NCI-H460 (cell line): ENCODE measurements at places on chromosomes 1 and 21. TPM values are rescaled to one million over a fixed set of nuclear protein-coding genes. Genes with fewer than 3 reads are reported as not detected.

GRCh38 chr1:234611225-234611846 is 1.4 kb upstream of the IRF2BP2 start:
- peak; percentile 96 for DNase-seq

DNA sequence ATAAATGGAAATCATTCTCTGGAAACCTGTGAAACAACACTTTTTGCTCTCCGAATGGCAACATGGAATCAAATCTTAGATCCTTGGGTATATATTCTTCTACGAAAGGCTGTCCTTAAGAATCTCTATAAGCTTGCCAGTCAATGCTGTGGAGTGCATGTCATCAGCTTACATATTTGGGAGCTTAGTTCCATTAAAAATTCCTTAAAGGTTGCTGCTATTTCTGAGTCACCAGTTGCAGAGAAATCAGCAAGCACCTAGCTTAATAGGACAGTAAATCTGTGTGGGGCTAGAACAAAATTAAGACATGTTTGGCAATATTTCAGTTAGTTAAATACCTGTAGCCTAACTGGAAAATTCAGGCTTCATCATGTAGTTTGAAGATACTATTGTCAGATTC is 45.7 kb downstream of the PTGFR start:
- DNase-seq = no peak

DNA sequence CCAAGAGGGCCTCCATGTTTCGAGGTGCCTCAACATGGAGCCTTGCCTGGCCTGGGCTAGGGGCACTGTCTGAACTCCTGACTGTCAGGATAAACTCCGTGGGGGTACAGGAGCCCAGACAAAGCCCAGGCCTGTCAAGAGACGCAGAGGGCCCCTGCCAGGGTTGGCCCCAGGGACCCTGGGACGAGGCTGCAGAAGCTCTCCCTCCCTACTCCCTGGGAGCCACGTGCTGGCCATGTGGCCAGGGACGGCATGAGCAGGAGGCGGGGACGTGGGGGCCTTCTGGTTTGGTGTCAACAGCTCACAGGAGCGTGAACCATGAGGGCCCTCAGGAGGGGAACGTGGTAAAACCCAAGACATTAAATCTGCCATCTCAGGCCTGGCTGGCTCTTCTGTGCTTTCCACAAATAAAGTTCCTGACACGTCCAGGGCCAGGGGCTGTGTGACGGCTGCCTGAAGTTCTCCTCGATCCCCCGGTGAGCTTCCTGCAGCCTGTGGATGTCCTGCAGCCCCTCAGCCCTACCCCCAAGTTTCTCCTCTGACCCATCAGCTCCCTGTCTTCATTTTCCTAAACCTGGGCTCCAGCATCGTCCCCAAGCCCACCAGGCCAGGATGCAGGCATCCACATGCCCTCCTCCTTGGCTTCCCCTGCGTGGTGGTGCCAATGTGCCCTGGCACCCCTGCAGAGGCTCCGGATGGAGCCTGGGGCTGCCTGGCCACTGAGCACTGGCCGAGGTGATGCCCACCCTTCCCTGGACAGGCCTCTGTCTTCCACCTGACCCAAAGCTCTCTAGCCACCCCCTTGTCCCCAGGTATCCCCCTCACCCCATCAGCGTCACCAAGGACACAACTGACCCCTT is 12.8 kb upstream of the LRRC3 start:
- DNase-seq = no peak

BNIPL gene
- 0.43 and 1.3 TPM in 2 replicates for total RNA-seq

LCE2C gene
- total RNA-seq = not detected in 2 replicates

NES gene
- total RNA-seq = 2.2 and 2.5 TPM in 2 replicates
